ENCODE measurements at places on chromosomes 2 and 18.
A peak's percentile ranks its signal among the peaks of the same experiment; 100 is the strongest.

- DNase-seq = no peak
Measured at GRCh38 chr2:36461039-36461681, 105.6 kb downstream of the CRIM1 start.

DNA sequence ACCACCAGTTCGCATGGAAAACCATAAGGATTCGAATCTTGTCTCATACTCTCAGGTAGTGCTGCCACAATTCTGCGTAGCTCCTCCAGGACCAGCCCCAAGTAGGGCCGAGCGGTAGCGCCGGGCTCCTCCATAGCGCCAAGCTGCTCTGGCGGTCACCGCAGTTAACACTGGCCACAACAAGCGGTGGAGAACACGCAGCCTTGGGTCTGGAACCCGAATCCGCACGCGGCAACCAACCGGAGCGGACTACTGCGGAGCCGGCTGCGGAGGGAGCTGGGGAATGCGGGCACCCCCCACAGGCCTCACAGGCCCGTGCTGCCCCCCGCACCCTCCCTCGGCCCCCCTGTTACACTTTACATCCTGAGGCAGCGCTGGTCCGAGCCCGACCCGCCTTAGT, 531.5 kb downstream of the STK39 start:
- no peak for DNase-seq

DNA sequence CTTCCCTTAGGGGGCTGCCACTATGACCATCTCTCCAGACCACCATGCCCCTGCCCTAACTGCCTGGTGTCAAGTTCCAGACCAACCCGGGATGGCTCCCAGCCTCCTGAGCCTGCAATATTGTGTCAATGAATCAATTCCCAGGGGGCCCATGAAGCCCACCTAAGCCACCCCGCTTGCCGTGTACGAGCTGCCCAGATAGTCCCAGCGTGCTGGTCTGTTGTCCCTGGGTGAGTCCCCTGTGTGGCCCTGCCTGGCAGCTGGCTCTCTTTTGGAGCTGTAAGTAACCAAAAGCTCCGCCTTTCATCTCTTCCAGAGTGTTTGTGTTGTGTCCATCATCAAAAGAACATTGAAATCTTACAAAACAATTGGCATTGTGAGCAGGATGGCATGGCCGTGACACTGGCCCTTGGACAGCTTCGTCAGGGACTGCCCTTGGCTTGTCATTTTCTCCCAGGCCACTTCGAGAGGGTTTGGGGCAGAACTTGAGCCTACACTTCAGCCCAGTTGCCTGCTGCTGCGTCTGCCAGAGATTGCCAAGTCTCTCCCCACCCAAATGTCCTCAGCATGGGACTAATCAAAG, 11.3 kb upstream of the MAL start:
- DNase-seq = peak; percentile 9

- no peak for DNase-seq
Measured at GRCh38 chr2:18339326-18339725, 221.1 kb downstream of the RDH14 start.

DNA sequence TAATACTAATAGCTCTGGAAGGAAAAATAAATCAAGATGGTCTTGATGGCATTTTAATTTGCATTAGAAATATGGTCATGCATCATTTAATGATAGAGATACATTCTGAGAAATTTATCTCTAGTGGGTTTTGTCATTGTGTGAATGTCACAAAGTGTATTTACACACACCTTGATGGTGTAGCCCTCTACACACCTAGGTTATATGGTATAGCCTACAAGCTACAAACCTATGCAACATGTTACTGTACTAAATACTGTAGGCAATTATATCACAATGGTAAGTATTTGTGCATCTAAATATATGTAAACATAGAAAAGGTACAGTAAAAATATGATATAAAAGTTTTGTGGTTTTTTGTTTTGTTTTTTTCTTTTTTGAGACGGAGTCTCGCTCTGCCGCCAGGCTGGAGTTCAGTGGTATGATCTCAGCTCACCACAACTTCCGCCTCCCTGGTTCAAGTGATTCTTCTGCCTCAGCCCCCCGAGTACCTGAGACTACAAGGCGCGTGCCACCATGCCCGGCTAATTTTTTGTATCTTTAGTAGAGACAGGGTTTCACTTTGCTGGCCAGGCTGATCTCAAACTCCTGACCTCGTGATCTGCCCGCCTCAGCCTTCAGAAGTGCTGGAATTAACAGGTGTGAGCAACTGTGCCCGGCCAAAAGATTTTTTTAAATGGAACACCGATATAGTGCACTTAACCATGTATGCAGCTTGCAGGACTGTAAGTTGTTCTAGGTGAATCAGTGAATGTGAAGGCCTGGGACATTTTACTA, 83.7 kb upstream of the UBXN4 start:
- DNase-seq = no peak

- no peak for DNase-seq
Measured at GRCh38 chr18:13219593-13220159, 1.1 kb downstream of the LDLRAD4 start.

DNA sequence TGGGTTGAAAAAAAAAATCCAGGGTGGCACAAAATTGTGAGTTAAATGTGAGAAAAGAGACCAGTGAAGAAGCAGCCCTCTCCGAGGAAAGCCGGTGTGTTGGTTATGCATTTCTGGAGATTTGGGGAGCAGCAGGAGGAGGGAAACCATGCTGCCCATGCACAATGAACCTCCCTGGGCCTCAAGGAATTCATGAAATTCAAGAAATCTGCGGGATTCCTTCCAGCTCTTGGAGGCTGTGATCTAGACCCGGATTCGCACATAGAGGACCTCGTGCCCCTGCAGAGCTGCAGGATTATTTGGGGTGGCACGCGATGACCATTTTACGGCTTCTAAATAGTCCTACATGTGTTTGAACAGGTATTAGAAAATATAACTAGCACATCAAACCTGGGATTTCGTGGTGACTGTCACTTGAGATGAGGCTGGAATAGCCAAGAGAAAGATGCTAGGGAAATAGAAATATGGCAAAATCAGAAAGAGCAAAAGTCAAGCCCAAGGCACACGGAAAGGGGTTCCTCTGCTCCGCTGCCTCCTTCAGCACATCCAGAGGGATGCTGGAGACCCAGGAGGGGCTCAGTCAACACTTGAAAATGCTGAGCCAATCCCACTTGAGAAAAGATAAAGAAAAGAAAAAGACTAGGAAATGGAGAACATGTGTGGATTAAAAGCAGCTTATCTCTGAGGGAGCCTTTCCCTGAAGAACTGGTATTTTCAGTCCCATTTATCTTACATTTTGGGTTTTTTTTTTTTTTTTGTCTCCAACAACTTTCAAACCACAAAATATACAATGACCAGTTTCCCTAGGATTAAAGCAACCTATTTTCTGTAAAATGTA, 22.0 kb downstream of the KCTD1 start:
- no peak for DNase-seq

- no peak for DNase-seq
Measured at GRCh38 chr2:235098736-235099494, 147.1 kb downstream of the SH3BP4 start.

- no peak for DNase-seq
Measured at GRCh38 chr2:113116100-113116958, 11.1 kb upstream of the IL1RN start.

- no peak for DNase-seq
Measured at GRCh38 chr2:162828545-162828944, 10.0 kb downstream of the KCNH7 start.

GRCh38 chr2:206614811-206615210, 27.5 kb upstream of the FAM237A start:
- no peak for DNase-seq

DNA sequence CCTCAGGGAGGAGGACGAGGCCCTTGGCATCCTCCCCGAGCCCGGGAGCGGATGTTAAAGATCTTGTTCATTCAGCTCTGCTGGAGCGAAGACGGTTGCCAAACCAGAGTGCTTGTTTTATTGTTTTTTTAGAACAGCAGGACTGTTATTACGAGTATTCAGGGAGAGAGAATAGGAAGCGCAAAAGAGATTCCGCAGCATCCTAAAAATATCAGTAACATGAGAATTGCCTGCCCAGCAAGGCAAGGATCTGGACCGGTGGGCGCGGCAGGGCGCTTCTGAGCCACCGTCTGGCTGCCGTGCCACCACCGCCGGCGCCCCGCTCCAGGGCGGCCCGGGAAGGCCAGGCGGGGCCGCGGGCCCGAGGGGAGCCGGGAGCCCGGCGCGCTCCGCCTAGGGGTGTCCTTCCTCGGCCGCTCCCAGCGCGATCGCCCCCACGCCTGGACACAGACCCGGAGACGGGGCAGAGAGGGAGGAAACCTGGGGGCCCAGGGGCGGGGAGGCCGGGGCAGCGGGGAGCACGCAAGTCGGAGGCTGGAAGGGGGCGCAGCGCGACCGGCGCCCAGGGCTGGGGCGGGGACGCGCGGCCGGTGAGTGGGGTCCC, 843 bp downstream of the CYS1 start:
- peak; percentile 67 for DNase-seq

DNA sequence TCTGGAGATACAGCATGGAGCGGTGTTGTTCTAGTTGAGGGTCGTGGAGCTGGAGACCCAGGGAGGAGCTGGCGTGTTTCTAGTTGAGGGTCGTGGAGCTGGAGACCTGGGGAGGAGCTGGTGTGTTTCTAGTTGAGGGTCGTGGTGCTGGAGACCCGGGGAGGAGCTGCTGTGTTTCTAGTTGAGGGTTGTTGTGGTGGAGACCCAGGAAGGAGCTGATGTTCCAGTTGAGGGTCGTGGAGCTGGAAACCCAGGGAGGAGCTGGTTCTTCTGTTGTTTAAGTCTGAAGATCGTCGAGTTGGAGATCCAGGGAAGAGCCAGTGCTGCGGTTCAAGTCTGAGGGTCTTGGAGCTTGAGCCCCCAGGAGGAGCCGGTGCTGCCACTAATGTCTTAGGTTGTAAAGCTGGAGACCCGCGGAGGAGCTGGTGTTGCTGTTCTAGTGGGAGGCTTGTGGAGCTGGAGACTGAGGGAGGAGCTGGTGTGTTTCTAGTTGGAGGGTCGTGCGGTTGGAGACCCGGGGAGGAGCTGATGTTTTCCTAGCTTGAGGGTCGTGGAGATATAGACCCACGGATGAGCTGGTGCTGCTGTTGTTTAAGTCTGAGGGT, 155.3 kb downstream of the RTP5 start:
- no peak for DNase-seq

DNA sequence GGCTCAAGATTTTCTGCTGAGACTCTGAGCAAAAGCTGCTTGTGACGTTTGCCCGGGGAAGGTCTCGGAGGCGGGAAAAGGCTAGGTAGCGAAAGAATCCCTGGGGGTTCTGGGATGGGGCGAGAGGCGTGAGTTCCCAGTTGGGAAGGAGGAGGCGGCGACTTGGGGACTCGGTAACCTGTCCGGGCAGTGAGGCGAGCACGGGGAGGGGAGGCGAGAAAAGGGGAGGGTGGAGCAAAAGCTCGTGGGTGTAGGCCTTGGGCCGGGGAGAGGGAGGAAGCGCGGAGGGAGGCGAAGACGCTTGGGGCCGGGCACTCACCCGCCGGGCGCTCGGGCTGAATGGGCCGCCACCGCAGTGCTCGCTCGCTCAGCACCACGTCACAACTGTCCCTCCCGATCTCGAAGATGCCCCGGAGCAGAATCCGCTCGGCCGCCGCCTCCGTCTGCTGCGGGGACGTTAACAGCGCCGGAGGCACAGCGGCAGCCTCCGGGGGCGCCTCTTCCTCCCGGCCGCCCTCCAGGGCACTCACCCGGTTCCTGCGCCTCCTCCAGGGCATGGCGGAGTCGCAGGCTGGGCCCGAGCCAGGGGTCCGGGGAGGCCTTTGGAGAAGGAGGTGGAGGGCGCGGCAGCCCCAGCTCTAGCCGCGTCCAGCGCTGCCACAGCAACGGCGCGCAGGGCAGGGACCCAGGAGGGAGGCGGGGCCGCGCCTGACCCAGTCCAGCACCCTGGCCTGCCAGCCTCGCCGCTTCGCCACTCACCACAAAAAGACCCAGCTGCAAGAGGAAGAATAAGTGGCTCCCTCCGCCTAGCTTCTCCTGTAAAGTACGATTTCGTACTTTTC, at the start of gene CERKL:
Gene CERKL, minus strand, starts transcription at position 656 of the 842 bp plus-strand sequence. Its CDS starts 99 bp downstream, at position 557.
- DNase-seq = peak; percentile 39

DNA sequence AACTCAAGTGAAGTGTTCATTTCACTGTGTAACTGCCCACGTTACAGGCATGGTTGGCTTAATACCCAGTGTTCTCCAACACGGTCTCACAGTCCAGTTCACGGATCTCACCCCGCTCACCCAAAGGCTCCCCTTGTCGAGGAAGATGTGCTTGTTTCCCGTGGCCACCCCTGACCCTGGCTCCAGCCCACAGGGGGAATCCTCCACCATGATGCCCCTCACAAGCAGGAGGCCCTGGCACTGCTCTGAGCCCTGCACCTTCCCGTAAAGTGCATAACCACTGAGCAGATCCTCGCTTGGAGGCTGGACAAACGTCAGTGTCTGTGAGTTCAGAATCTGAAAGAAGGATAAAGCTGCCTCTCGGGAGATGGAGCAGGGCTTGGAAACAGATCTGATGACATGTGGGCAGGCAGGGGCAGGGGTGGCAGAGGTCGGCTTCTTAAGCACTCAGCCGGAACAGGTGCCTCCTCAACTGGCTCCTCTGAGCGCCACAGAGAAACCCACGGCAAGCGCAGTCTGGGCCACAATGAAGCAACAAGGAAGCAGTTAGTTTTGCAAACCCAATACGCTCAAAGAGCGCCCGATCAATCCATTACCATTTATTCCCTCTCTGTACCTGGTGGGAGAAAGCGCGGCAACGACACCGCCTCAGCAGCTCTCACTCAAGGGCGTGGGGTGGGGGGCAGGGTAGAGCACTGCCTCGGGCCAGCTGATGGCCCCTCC, 17.6 kb downstream of the HDAC4 start:
- DNase-seq = no peak

DNA sequence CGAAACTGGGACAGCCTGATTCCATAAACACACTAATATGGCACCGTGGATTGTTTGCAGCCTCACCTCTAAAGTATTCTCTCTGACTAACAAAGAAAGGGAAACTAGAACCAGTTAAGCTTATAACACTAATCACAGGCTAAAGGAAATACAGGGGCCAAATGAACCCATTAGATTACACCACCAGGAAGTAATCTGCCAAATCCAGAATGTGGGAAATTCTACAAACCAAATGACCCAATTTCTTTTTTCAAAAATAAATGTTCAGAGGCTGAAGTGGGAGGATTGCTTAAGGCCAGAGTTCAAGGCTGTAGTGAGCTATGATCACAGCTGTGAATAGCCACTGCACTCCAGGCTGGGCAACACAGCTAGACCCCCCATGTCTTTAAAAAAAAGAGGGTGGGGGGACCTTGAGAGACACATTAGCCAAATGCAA, 1.5 kb upstream of the MPPE1 start:
- no peak for DNase-seq

DNA sequence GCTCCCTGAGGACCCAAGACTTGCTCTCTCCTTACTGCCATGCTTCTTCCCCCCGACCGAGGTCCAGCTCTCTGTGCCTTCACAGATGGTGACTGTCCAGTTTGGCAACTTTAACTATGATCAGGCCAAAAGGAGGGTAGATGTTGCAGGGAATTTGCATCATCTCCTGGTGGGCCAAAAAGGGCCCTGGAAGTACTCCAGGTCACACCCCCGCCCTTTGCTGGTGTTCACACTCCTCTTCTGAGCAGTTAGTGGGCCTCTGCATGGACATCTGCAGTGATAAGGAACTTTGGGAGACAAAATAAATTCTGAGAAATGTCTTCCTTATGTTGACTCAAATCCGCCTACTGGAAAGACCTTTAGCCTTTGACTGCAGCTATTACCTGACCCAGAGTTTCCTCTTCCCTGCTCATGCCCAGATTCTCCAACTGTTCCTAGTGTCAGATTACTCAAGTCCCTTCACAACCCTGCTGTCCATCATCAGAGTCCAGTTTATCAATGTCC, 234.4 kb downstream of the LOXHD1 start:
- no peak for DNase-seq

- DNase-seq = no peak
Measured at GRCh38 chr2:119023534-119023933, 81.5 kb downstream of the MARCO start.

GRCh38 chr2:173747035-173747434, 218.1 kb downstream of the SP3 start:
- no peak for DNase-seq
